Type B pancreatic cell (in vitro differentiated cells): ENCODE measurements at places on chromosomes 1 and 21. TPM values are rescaled to one million over a fixed set of nuclear protein-coding genes. Genes with fewer than 3 reads are reported as not detected.

The CD2 gene
- total RNA-seq, result 0.17 TPM in 1 of 2 replicates, not detected in the other

The SERTAD4 gene
- 4.6 and 11.4 TPM in 2 replicates for total RNA-seq

The TMEM183A gene
- 75.8 and 88.2 TPM in 2 replicates for total RNA-seq

The CR1L gene
- not detected in 2 replicates for total RNA-seq

DNA sequence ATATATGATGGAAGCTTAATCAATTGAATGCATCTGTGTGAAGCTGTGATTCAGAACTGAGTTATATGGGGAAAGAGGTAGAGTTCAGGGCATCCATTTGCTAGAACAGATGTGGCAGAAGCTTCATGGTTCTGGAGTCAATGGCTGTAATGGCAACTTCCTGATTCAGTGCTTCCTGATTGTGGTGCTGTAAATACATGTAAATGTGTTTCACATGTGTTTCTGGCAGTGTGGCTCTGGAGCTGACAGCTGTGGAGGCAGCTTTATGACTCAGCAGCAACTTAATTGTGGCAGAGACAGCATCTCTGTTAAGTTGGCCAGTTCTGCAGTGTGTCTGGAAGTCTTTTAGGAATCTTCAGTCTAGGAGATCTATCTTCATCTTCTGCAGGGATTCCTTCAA is 226.6 kb upstream of the ZRANB2 start:
- no peaks in the 10 kb centered on the region for H3K27me3 ChIP-seq
- no peaks in the 10 kb centered on the region for H3K36me3 ChIP-seq
- peaks cover 6% of the 10 kb centered on the region for H3K4me1 ChIP-seq
- no peak for DNase-seq
- H3K27ac ChIP-seq, result no peak overlapping the region
- H3K4me3 ChIP-seq, result no peak overlapping the region

GRCh38 chr1:63935143-63935542 is 161.3 kb downstream of the ROR1 start:
- no peak overlapping the region for H3K27ac ChIP-seq
- peaks cover 29% of the 10 kb centered on the region for H3K4me1 ChIP-seq
- H3K27me3 ChIP-seq, result no peaks in the 10 kb centered on the region
- peaks cover 3% of the 10 kb centered on the region for H3K36me3 ChIP-seq
- H3K4me3 ChIP-seq, result no peak overlapping the region

DNA sequence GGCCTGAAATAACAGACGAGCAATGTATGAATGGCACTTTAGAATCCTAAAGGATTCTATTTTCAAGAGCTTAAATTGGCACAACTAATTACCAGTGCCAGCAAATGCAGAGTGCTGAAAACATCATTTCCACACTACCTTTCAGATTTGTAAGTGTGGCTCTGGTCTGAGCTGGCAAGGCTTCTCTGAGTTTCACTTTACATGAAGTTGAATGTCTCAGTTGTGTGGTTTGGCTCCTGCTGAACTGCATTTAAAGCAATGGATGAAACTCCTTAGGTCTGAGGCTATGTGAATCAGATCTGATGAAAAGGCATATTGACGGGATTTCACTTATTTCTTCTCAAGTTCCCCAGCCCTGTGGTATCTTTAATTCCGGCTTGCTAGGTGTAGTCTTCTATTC is 114.8 kb upstream of the PTGFR start:
- no peak overlapping the region for H3K4me3 ChIP-seq
- H3K27ac ChIP-seq, result no peak overlapping the region
- H3K36me3 ChIP-seq, result no peaks in the 10 kb centered on the region
- no peak for DNase-seq
- no peaks in the 10 kb centered on the region for H3K4me1 ChIP-seq

GRCh38 chr1:20603504-20604464 is 14.9 kb downstream of the CDA start:
- no peaks in the 10 kb centered on the region for H3K36me3 ChIP-seq
- H3K27me3 ChIP-seq, result peaks cover 17% of the 10 kb centered on the region
- no peak overlapping the region for H3K27ac ChIP-seq
- H3K4me3 ChIP-seq, result no peak overlapping the region
- H3K4me1 ChIP-seq, result no peaks in the 10 kb centered on the region

DNA sequence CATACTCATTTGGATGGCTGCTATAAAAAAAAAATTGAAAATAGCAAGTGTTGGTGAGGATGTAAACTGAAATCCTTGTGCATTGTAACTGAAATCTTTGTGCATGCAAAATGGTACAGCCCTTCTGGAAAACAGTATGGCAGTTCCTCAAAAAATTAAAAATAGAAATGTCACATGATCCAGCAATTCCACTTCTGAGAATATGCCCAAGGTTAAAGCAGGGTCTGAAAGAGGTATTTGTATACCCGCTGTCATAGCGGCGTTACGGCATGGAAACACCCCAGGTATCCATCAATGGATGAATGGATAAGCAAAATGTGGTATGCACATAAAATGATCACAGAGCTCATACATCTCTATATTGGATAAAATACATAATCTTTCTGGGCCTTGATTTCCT is 116.7 kb downstream of the RUSC1 start:
- DNase-seq, result no peak
- no peak overlapping the region for H3K4me3 ChIP-seq
- H3K36me3 ChIP-seq, result peaks cover 18% of the 10 kb centered on the region
- H3K27ac ChIP-seq, result no peak overlapping the region

- H3K27me3 ChIP-seq, result peaks cover 15% of the 10 kb centered on the region
- no peak for DNase-seq
- peaks cover 4% of the 10 kb centered on the region for H3K4me1 ChIP-seq
- no peak overlapping the region for H3K4me3 ChIP-seq
- H3K36me3 ChIP-seq, result no peaks in the 10 kb centered on the region
- H3K27ac ChIP-seq, result no peak overlapping the region
These were observed 53.0 kb upstream of the SPATA6 start for GRCh38 chr1:48524892-48525467.

- no peaks in the 10 kb centered on the region for H3K36me3 ChIP-seq
- H3K4me3 ChIP-seq, result no peak overlapping the region
- no peak overlapping the region for H3K27ac ChIP-seq
- no peaks in the 10 kb centered on the region for H3K4me1 ChIP-seq
These were observed 125.3 kb downstream of the GREM2 start for GRCh38 chr1:240486611-240487010.

- H3K4me3 ChIP-seq, result no peak overlapping the region
- no peak for DNase-seq
- H3K36me3 ChIP-seq, result no peaks in the 10 kb centered on the region
- no peak overlapping the region for H3K27ac ChIP-seq
These were observed 18.6 kb downstream of the DYRK3 start for GRCh38 chr1:206653715-206654459.

DNA sequence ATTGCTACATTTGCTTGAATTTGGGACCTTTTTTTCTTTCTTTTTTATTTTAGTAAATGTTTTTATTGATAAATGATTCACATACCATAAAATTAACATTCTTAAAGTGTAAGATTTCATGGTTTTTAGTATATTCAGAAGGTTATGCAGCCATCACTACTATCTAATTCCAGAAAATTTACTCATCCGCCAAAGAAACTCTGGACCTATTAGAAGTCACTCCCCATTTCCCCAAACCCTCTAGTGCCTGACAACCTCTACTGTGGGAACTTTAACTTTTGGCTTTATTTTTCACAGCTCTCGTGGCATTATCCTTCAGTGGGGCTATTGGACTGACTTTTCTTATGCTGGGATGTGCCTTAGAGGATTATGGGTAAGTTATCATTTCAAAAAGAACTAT is 4.5 kb downstream of the LEPR start:
- no peaks in the 10 kb centered on the region for H3K27me3 ChIP-seq
- H3K4me3 ChIP-seq, result no peak overlapping the region
- no peak overlapping the region for H3K27ac ChIP-seq
- peaks cover 12% of the 10 kb centered on the region for H3K4me1 ChIP-seq

DNA sequence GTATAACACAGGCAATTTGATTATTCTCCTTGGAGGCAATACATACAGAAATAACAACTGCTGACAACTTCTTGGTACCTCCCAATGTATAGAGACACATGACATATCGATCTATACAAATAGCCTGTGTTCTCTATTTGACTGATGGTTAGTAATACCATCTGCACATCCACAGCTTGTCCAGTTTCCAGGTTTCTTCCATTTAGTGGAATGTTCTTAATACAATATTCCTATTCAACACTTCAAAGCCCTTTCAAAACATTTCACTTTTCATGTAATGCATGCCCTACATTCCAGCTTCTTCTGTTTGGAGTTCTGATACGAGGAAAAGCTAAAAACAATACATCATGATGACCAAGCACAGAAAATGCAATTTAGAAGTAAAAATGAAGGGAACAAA is 37.0 kb upstream of the GORAB start:
- no peaks in the 10 kb centered on the region for H3K27me3 ChIP-seq
- DNase-seq, result no peak
- no peak overlapping the region for H3K4me3 ChIP-seq
- H3K27ac ChIP-seq, result no peak overlapping the region
- no peaks in the 10 kb centered on the region for H3K36me3 ChIP-seq

DNA sequence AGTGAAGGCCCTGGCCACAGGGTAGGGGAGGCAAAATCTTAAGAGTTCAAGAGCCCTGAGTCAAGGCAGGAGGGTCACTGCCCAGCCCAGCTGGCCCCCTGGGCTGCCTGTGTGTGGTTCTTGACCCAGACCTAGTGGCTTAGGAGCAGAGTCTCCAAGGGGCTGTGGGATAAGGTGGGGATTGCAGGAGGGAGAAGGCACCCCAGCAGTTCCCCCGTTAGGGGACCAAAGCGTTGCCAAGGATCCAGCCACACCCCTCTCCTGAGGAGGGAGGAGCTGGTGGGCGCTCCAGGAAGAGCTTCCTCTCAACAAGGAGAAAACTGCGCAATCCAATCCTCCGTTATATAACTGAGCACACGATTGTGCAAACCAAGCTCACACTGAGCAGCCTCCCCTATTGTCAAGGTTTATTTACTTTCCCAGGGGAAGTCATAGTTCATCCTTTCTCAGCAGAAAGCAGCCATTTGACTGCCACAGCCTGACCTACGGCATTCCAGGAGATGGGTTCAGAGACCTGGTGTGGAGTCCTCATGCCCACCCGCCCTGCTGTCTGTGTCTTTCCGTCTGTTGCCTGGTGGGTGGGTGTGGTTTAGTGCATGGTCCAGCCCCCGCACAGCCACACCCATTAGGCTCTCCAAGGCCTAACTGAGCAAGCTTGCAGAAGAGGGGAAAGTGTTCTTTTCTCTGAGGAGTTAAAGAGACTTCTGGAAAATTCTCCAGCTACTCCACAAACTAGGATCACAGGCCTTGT is 3.5 kb downstream of the EPHX1 start:
- H3K4me1 ChIP-seq, result peaks cover 41% of the 10 kb centered on the region
- no peaks in the 10 kb centered on the region for H3K27me3 ChIP-seq
- H3K27ac ChIP-seq, result peak overlapping the region; percentile 73
- DNase-seq, result no peak

GRCh38 chr21:38597421-38597820 is 99.1 kb upstream of the ERG start:
- no peak overlapping the region for H3K27ac ChIP-seq
- peaks cover 7% of the 10 kb centered on the region for H3K4me1 ChIP-seq
- peaks cover 13% of the 10 kb centered on the region for H3K27me3 ChIP-seq
- DNase-seq, result no peak
- no peaks in the 10 kb centered on the region for H3K36me3 ChIP-seq

DNA sequence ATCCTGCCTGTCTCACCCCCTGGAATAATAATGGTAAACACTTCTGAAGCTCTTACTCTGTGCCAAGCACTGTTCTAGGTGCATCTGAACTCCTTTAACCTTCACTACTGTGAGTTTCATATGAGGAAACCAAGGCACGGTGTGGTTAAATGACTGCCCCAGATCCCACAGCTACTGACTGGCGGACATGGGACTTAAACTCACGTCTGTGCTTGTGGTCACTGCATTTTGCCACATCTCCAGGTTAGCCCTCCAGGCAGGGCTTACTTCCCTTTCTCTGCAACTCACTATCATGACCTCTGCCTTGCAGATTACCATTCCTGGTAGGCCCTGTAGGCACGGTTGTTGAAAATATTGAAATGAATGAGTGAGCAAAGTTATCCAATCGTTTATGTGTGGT is 83.4 kb downstream of the ADSS2 start:
- H3K36me3 ChIP-seq, result no peaks in the 10 kb centered on the region
- H3K27ac ChIP-seq, result no peak overlapping the region
- H3K27me3 ChIP-seq, result no peaks in the 10 kb centered on the region
